T-cell (primary cell): ENCODE measurements at places on chromosomes 12 and 14. TPM values are rescaled to one million over a fixed set of nuclear protein-coding genes. Genes with fewer than 3 reads are reported as not detected.
A peak's percentile ranks its signal among the peaks of the same experiment; 100 is the strongest.

DNA sequence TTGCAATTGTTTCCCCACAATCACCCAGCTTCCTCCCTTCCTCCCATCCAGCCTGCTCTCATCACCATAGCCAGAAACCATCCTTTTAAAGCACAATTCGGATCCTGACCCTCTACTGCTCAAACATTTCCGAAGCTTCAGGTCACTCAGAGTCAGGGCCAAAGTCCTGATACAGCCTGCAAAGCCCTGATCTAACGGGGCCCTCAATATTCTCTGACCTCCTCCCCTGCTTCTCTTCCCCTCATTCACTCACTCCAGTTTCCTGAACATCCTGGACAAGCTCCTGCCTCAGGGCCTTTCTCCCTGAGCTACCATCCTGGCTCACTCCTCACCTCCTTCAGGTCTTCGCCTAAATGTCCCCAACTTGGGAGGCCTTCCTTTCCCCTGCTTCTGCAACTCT, 46.1 kb downstream of the PITPNM2 start:
- H3K4me3 ChIP-seq = no peak overlapping the region
- H3K27me3 ChIP-seq = no peaks in the 10 kb centered on the region
- H3K36me3 ChIP-seq = no peaks in the 10 kb centered on the region
- H3K27ac ChIP-seq = no peak overlapping the region
- DNase-seq = no peak

DNA sequence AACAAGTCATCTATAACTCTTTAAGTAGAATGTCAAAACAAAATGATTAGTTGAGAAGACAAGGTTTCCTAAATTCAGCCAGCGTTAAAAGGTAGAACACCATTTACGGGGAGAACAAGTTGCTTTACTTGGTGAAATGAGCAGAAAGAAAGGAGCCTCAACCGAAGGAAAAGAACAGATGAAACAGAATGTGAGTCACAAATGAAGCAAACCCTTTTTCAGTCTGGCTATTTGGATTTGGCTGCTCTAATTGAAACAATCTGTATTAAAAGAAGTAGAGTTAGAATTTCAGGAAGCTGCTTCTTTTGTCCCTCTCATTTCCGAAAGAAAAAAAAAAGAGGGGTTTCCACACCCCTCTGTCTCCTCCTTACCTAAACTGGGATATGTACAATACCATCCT, 34.6 kb downstream of the CEP128 start:
- no peak for DNase-seq
- H3K27ac ChIP-seq = no peak overlapping the region
- no peaks in the 10 kb centered on the region for H3K27me3 ChIP-seq
- H3K4me1 ChIP-seq = no peaks in the 10 kb centered on the region

- peaks cover 2% of the 10 kb centered on the region for H3K4me1 ChIP-seq
- no peak overlapping the region for H3K27ac ChIP-seq
Observed at GRCh38 chr12:120866108-120866507, 38.0 kb downstream of the SPPL3 start.

DNA sequence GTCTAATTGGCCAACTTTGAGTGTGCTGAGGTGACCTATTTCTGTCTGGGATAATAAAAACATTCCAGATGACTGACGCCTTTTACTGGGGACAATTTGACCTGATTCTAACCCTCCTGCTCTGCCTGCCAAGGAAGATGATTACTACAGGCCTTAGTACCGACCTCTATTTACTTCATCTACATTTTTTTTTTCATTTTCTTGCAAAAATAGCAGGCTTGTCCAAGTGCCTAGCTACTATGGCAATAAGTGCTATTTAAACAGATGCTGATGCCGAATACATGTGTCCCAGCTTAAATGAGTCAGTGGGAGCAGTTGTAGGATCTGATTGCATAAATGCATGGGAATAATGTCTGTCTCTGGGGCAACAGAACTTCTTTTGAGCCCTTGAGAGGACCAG, 254.3 kb downstream of the RGS6 start:
- no peaks in the 10 kb centered on the region for H3K4me1 ChIP-seq
- no peak overlapping the region for H3K27ac ChIP-seq
- no peak overlapping the region for H3K4me3 ChIP-seq
- no peaks in the 10 kb centered on the region for H3K36me3 ChIP-seq
- no peaks in the 10 kb centered on the region for H3K27me3 ChIP-seq

DNA sequence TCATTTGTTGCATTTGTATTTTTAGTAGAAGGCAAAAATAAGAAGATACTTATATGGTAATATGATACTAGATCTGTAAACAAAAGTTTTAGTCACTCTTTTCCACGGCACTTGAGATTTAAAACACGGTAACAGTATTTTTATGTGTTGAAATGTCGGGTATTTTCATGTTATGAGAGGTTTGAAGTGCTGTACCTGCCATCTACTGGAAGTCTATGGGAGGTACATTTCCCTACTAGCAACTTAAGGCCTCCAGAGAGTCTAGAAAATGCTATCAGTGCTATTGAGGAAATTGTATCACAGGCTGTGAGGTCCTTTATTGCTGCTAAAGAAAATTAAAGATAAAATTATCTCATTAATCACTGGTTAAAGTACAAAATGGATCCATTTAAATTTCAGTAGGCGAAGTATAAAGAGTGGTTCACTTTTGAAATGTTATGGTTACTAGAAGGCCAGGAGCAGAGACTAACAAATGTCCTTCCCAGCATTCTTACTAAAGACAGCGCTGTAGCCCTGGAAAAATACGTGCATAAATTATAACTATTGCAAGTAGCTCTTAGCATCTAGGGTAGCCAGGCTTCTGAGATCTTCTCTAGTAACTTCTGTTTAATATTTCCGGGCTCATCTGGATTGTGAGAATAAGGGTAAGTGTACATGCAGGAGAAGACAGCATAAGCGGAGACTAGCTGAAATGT, 77.6 kb upstream of the PRKD1 start:
- no peaks in the 10 kb centered on the region for H3K27me3 ChIP-seq
- no peaks in the 10 kb centered on the region for H3K36me3 ChIP-seq
- H3K27ac ChIP-seq = no peak overlapping the region

GRCh38 chr12:95118138-95118787, 44.8 kb upstream of the NR2C1 start:
- H3K36me3 ChIP-seq = no peaks in the 10 kb centered on the region
- H3K4me1 ChIP-seq = no peaks in the 10 kb centered on the region
- H3K27ac ChIP-seq = no peak overlapping the region
- no peaks in the 10 kb centered on the region for H3K27me3 ChIP-seq

- peaks cover 6% of the 10 kb centered on the region for H3K4me1 ChIP-seq
- H3K4me3 ChIP-seq = no peak overlapping the region
- peak; percentile 59 for DNase-seq
- no peaks in the 10 kb centered on the region for H3K27me3 ChIP-seq
- H3K36me3 ChIP-seq = no peaks in the 10 kb centered on the region
Observed at GRCh38 chr12:47717443-47718193, 7.7 kb downstream of the ENDOU start.

GRCh38 chr14:99520571-99521081, 39.4 kb downstream of the CCNK start:
- peaks cover 9% of the 10 kb centered on the region for H3K4me1 ChIP-seq
- no peak overlapping the region for H3K27ac ChIP-seq
- no peaks in the 10 kb centered on the region for H3K27me3 ChIP-seq
- DNase-seq = no peak
- no peaks in the 10 kb centered on the region for H3K36me3 ChIP-seq

DNA sequence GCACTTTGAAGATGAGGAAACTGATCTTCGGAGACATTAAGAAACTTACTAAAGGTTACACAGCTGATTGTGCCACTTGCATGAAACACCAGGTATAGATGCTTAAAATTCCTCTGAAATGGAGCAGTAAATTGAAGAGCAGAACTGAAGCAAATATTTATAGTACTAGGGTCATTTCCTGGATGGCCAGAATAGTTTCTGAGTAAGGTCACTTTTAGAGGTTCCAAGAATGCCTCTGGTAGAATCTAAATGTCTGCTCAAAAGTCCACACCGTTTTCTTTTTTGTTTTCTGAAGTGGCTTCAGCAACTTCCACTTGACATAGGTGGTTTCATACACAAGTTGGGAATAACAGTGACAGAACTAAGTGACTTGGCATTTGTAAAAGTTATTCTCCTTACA, 19.4 kb downstream of the TPH2 start:
- DNase-seq = no peak
- H3K4me1 ChIP-seq = no peaks in the 10 kb centered on the region
- H3K4me3 ChIP-seq = no peak overlapping the region
- H3K27me3 ChIP-seq = no peaks in the 10 kb centered on the region
- H3K36me3 ChIP-seq = no peaks in the 10 kb centered on the region

GRCh38 chr12:50711121-50711520, 52.8 kb upstream of the ATF1 start:
- H3K4me1 ChIP-seq = no peaks in the 10 kb centered on the region
- no peak overlapping the region for H3K27ac ChIP-seq
- H3K36me3 ChIP-seq = peaks cover 54% of the 10 kb centered on the region
- H3K27me3 ChIP-seq = no peaks in the 10 kb centered on the region

DNA sequence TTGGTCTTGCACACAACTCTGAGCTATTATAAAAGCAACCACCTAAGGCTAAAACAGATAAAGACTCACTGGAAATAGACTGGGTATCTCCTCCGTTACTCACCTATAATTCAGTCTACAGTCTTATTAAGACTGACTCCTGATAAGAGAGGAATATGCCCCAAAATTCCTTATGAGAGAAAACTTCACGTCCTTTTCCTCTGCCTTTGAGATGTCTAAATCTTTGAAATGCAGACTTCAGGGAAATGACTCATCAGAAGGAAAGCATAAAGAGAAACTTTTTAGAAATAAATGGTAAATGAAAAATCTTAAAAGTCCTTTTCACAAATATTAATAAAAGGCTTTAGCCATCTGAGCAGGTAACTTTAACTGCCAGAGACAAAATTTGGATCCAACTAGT, 187.5 kb upstream of the RTL1 start:
- H3K27ac ChIP-seq = no peak overlapping the region
- H3K4me3 ChIP-seq = no peak overlapping the region
- no peaks in the 10 kb centered on the region for H3K4me1 ChIP-seq
- H3K36me3 ChIP-seq = no peaks in the 10 kb centered on the region
- no peaks in the 10 kb centered on the region for H3K27me3 ChIP-seq
- DNase-seq = no peak

GRCh38 chr12:2286461-2287131, 233.8 kb downstream of the CACNA1C start:
- H3K36me3 ChIP-seq = no peaks in the 10 kb centered on the region
- H3K4me1 ChIP-seq = peaks cover 3% of the 10 kb centered on the region
- no peak for DNase-seq
- H3K27me3 ChIP-seq = no peaks in the 10 kb centered on the region

DNA sequence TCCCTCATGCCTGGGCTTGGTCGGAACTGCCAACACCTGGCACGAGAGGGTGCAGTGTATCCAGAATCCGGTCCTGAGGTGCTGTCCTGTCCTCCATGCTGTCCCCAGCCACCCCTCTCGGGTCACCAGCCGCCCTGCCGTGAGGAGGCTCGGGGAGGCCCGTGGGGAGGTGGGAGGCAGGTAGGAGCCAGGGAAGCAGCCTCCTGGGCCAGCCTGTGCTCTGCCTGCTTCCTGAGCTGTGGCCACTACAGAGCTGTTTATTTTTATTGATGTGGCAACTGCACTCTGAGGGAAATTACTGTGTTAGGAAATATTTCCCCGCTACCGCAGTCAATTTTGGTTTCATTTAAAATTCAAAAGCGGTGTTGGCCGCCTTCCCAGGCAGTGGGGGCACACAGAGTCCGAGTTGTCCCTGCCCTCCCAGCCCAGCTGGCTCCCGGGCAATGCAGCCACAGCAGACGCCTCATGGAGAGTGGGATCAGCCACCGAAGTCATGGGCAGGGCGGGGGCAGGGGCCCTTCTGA, 18.3 kb downstream of the NOC4L start:
- no peaks in the 10 kb centered on the region for H3K36me3 ChIP-seq
- no peaks in the 10 kb centered on the region for H3K27me3 ChIP-seq
- H3K4me1 ChIP-seq = peaks cover 4% of the 10 kb centered on the region
- no peak overlapping the region for H3K4me3 ChIP-seq
- H3K27ac ChIP-seq = no peak overlapping the region

- no peaks in the 10 kb centered on the region for H3K4me1 ChIP-seq
- no peak overlapping the region for H3K27ac ChIP-seq
- H3K36me3 ChIP-seq = no peaks in the 10 kb centered on the region
- no peak overlapping the region for H3K4me3 ChIP-seq
- no peak for DNase-seq
- no peaks in the 10 kb centered on the region for H3K27me3 ChIP-seq
Observed at GRCh38 chr12:111503116-111503515, 96.0 kb downstream of the ATXN2 start.

DNA sequence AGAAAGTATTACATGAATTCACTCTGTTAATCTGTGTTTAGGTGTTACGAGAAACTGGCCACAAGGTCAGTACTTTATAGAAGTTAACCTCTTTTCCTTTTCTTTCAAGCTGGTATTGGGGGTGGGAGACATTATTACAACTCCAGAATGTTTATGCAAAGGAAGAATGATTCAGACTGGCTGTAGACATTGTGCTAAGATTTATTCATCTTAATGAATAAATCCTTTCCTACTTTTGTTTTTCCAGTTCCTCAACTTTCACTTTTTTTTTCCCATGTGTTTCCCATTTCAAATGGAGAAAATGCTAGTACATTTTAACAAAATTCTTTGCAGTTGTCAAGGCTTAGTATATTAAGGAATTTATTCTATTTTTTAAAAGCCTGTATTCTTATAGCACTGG, 1.3 kb downstream of the OTOGL start:
- H3K36me3 ChIP-seq = no peaks in the 10 kb centered on the region
- H3K4me3 ChIP-seq = no peak overlapping the region
- no peak for DNase-seq
- H3K27me3 ChIP-seq = no peaks in the 10 kb centered on the region
- no peaks in the 10 kb centered on the region for H3K4me1 ChIP-seq

GRCh38 chr12:91663310-91663709, 480.7 kb upstream of the DCN start:
- H3K4me1 ChIP-seq = no peaks in the 10 kb centered on the region
- H3K27ac ChIP-seq = no peak overlapping the region
- H3K4me3 ChIP-seq = no peak overlapping the region
- H3K36me3 ChIP-seq = no peaks in the 10 kb centered on the region
- DNase-seq = no peak

- no peaks in the 10 kb centered on the region for H3K4me1 ChIP-seq
- no peak overlapping the region for H3K4me3 ChIP-seq
- H3K27ac ChIP-seq = no peak overlapping the region
- no peaks in the 10 kb centered on the region for H3K36me3 ChIP-seq
Observed at GRCh38 chr14:22801716-22802115, 13.5 kb downstream of the SLC7A7 start.

- H3K36me3 ChIP-seq = no peaks in the 10 kb centered on the region
- H3K27ac ChIP-seq = no peak overlapping the region
- DNase-seq = no peak
- no peaks in the 10 kb centered on the region for H3K4me1 ChIP-seq
- H3K4me3 ChIP-seq = no peak overlapping the region
- no peaks in the 10 kb centered on the region for H3K27me3 ChIP-seq
Observed at GRCh38 chr12:98449584-98449983, 65.8 kb upstream of the TMPO start.

The CMA1 gene
- total RNA-seq = not detected

The DHRS2 gene
- total RNA-seq = 0.19 TPM

The ASCL1 gene
- total RNA-seq = not detected

The TULP3 gene
- total RNA-seq = 8.4 TPM

The COCH gene
- 0.77 TPM for total RNA-seq

The EAPP gene
- total RNA-seq = 53.5 TPM

The KITLG gene
- not detected for total RNA-seq

The ADCK1 gene
- total RNA-seq = 9.1 TPM

The BTBD7 gene
- 26.0 TPM for total RNA-seq

The C1QL4 gene
- not detected for total RNA-seq

The TSPAN9 gene
- 0.85 TPM for total RNA-seq

The SIX4 gene
- total RNA-seq = not detected

The PRH2 gene
- not detected for total RNA-seq

The VRTN gene
- total RNA-seq = 0.09 TPM
